ENCODE measurements at places on chromosomes 5 and 9.

DNA sequence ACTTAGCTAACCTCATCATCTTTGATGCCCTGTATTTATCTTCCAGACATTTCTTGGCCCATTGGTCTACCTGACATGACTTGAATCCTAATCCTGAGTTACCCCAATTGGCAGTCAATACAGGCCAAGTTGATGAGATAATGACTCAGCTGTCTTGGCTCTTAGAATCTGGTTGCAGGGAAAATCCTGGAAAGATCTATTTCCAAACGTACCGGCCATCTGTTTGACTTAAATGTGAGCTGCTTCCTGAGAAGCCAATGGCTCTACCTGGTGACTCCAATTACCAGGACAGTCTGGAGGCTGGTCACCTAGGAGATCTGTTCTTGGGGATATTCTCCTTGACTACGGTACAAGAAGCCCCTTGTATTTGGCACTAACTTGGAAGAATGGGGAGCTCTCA is 475.2 kb upstream of the BRINP1 start:
- no peak for DNase-seq

DNA sequence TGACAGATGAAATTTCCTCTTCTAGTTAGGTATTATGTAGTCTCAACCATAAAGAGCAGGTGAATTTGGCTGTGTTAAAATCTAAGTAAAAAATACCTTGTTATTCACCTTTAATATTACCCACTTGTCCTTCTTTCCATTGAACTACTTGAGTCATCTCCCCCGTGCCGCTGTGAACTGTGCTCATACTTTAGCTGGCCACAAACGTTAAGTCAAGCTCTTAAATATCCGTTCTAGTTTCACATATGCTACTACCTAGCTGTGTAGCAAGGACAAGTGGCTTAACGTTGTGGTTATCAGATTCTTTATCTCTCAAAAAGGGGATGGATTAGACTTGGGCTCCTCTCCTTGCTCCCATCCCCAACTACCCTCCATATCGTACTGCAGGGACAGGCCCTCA is 110.4 kb downstream of the EFNA5 start:
- no peak for DNase-seq

- no peak for DNase-seq
Observed at GRCh38 chr5:10533226-10533625, 30.6 kb upstream of the ANKRD33B start.

DNA sequence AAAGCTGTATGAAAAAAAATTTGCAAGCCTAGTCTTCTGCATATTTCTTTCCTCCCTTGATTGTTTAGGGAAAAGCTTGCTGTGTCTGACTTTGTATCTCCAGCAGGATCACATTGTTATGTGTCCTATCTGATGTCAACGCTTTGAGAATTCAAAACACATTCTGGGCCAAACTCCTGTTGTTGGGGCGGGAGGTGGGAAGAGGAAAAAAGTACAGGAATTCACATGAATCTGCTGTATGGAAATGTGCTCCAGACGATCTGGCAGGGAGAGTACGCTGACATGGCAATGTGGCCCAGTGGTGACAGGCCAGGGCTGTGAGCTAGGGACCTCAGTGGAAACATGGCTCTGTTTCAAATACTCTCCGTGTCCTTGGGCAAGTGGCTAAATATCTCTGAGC is 87.4 kb upstream of the GNA14 start:
- no peak for DNase-seq

DNA sequence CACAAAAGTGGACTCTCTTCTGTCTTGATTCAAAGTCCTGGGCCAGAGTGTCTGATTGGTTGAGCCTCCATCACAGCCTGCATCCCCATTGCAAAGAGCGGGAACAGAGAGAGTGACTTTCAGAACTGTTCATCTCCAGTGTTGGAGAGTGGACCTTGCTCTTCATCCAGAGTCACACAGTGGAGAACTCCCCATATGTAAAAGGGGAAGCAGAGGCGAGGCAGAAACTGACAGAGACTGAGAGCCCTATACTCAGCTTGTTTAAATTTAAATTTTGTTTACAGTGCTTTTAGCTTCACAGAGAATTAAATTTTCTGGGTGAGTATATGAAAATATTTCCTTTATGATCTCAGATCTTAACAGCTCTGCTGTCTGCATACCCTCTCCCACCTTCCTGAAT is 70.0 kb upstream of the SSBP2 start:
- no peak for DNase-seq

- DNase-seq = no peak
Observed at GRCh38 chr9:96425500-96426169, 7.5 kb upstream of the ZNF367 start.

DNA sequence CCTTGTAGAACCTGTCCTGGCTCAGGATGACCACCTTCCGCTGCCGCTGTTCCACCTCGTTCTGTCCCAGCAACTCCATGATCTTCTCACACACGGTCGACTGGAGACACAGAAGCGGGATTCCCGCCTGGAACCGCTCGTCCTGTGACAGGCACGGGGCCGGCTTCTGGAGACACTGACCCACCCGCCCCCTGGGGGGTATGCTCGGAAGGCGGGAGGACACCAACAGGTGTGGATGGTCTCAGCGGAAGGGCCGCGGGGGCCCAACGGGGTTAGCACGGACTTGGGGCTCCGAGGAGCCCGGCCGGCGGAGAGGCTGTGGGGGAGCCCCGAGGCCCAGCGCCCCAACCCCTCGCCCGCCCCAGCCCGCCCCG is 530 bp downstream of the UCK1 start:
- no peak for DNase-seq

GRCh38 chr5:87116825-87117512 is 150.7 kb upstream of the RASA1 start:
- no peak for DNase-seq

DNA sequence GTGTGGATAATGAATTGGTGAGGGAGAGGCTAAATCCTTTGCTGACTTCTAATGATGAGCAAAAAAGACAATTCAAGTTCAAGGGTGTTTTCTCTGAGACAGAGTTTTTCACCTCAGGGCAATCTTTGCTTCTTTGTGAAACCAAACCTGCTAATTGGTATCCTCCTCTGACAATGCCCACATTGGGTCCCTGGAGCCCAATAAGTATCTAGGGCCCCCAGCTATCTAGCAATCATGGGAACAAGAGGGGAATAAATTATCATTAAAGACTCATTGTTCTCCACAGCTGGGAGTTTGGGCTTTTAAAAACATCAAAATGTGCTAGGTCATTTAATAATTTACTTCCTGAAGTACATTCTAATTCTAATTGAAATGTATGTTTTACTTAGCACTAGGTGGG is 227.3 kb downstream of the TMEM167A start:
- no peak for DNase-seq

DNA sequence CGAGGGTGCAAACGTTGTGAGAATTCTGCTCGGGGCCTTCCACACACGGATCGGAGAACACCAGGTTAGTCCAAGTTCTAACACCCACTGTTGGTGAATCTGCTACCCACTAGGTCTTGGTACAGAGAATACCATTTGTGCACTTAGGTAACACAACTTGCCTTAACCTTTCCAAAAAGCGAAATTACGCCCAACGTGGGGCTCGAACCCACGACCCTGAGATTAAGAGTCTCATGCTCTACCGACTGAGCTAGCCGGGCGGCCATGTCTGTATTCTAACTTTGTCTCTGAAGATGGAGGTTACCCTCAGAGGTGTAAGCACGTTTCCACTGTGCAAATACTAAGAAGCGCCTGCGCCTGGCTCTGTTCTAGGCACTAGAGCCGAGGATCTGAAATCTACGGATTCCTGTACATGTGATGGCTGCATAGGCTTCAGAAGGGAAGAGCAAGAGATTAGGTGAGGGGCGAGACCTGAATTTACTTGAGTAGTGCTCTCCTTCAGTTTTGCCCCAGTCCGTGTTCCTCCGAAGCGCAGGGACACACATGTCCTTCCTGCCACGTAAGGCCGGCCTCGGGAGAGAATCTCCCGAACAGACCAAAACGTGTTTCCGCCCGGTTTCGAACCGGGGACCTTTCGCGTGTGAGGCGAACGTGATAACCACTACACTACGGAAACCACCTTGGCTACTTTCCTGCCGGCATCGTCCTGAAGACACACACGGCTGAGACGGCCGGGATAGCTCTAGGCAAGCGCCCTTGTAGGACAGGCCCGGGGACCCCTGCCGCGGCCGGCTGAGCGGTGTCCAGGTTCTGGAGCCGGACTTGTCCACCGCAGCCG is 1.1 kb upstream of the TRIM41 start:
- DNase-seq = peak; percentile 91

DNA sequence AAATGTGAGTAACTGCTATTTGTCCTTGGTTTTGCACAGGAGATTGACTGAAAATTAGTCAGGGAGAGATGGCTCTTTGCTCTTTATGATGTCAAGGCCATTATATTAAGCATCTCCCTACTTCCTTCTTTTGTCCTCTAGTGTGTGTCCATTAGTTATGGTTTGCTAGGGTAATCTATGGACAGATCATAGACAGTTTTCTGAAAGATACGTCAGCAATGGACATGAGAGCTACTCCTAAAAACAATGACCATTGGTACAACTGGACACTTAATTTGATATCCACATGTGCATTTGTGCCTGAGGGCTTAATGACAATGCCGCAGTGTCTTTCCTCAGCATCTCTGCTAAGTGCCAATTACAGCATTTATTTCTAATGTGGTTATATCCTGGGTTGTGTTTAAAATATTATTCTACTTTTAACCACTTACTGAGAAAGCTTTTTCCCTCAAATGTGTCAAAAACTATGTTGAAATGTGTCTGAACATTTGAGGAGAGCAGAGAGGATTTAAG is 218.2 kb upstream of the RFX3 start:
- DNase-seq = no peak

DNA sequence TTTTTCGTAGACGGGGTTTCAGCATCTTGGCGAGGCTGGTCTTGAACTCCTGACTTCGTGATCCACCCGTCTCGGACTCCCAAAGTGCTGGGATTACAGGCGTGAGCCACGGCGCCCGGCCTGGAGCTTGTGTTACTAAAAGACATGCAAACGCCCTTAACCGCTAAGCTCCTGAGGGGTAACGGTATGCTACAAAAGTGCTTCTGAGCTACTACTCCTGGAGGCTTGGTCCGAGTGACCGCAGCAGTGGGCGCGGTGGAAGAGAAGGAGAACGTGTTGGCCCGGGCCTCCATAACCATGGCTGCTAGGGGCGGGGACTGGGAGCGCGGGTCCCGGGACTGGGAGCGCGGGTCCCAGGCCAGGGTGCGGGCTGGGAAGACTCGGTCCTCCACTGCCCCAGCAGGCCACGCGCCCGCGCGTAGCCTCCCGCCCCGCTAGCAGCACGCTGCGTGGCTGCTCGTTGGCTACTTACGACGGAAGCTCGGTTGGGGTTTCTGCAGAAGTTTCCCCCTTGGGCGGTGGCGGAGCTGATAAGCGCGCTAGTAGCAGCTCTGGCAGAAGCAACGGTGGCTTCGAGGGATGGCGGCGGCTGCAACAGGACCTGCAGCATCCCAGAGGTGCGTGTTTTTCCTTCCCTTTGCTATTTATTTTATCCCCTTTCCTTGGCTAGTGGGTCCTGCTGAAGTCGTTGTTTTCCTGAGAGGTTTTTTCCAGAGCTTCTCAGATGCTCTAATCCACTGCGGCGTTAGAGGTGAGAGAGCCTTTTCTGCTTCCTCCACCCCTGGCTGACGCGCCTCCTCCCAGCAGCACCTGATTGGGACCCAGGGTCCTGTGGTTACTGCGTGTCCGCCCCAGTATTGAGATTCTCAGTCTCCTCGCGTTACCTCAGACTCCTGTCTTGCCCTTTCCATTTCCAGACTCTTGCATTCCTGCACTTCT is 69.2 kb upstream of the CCDC180 start:
- DNase-seq = no peak

GRCh38 chr9:96411129-96411838 is 6.9 kb downstream of the ZNF367 start:
- no peak for DNase-seq

DNA sequence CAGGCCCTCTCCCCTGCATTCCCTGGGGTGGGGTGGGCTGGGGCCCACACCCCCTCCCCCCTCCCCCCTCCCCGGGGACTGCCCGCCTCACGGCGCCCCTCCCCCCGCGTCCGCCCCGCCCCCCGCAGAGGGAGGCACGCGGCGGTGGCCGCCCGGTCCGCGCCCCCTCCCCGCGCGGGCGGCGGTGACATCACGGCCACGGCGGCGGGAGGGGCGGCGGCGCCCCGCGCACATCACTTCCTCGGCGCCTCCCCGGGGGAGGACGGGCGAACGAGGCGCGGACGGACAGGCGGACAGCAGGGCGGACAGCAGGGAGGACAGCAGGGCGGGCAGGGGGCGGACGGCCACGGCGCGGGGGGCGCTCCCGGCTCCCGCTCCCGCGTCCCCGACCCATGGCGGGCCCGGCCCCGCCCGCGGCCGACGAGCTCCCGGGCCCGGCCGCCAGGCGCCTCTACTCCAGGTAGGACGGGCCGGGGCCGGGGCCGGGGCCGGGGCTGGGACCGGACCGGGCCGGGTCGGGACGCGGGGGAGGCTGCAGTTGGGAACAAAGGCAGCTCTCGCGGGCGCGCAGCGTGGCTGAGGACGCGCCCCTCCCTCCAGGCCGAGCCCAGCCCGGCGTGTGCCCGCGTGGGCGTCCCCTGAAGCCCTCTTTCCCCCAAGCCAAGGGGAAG is at the start of gene GPSM1:
Gene GPSM1, plus strand, starts transcription at position 236 of the 671 bp plus-strand sequence. Its CDS starts 157 bp downstream, at position 393.
- DNase-seq = no peak

- DNase-seq = no peak
Observed at GRCh38 chr5:180808461-180809000, 5.9 kb upstream of the MGAT1 start.

GRCh38 chr5:79872291-79872690 is 118.8 kb downstream of the MTX3 start:
- DNase-seq = no peak

- no peak for DNase-seq
Observed at GRCh38 chr5:376799-377325, 55.3 kb downstream of the AHRR start.

DNA sequence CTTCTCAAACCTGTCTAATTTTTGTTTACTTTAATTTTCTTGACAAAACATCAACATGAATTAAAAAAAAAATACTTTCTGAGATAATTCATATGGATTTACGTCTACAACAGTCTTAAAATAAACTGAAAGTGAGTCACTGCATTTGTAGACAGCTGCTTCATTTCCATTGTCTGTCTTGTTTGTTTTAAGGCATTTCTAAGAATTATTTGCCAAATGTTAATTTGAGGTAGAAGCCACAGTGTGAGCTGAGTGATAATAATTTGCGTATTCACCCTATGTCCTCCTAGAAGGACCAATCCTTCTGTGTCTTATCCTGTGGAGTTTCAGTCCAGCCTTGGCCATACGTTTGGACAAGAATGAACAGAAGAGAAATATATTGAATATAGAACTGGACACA is 174.5 kb downstream of the CFAP90 start:
- DNase-seq = no peak

DNA sequence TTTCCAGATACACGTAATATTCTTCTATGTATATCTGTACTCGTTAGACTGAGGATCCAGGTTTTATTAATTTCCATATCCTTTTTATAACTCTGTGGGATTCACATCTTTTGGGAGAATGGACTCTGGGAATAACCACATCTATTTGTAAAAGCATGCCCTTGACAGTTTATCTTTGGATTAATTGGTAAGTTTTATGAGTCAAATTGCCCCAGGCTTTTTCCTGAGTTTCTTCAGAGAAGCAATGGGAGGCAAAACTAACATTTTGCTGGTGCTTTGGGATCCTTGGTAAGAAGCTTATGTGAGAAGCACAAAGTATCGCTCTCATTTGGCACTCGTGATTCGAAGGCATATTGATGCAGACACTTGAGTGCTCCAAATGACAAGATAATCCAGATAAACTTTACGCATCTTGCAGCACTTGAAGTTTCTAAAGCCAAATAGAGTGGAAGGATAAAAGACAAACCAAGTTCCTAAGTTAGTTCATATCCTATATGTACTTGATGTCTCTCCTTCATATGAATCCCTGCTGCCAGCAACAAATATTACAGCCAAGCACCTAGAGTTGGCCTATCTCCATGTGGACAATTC is 324.7 kb downstream of the TLE4 start:
- DNase-seq = no peak

GRCh38 chr5:78766412-78766762 is 117.8 kb upstream of the LHFPL2 start:
- DNase-seq = no peak
